ENCODE measurements at places on chromosomes 6 and 20.

GRCh38 chr6:159099276-159099675, 54.5 kb upstream of the TAGAP start:
- DNase-seq, result no peak

GRCh38 chr6:99822741-99823512, 171.1 kb downstream of the MCHR2 start:
- no peak for DNase-seq

- no peak for DNase-seq
Observed at GRCh38 chr6:118886641-118887040, 7.3 kb upstream of the ASF1A start.

DNA sequence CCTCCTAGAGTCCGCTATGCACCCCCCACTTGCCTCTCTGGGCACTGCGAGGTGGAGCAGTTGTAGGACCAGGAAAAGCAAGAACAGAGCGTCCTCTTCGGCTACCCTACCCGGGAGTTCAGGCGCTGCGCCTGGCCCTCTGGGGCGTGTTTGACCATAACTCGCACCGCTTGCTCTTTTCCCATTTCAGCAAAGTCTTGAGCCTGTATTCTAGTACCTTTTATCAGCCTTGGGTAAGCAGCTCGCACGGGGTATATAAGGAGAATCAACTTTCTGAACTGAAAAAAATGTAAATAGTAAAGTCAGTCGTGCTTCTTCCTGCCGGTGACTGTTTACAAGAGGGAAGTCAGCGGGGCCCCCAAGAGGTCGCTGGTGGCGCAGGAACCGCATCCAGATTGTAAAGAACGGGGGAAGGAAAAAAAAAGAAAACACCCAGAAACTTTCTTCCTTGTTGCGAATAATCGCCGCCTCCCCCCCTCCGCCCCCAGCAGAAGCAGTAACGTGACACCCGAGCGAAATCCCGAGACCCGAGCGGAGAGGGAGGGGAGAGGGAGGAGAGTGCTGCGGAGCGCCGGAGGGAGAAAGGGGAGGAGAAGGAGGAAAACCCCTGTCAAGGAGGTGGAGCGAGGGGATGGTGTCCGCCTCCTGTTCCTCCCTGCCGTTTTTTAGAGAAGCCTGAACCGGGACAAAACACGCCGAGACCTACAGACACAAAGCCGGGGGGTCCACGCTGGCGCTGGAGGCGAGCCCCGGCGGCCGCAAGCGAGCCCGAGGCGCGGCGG, at the start of gene UST:
UST (plus strand) TSS at position 668 of the 782 bp plus-strand sequence. CDS start 401 bp downstream, outside the sequence.
- DNase-seq, result no peak

- no peak for DNase-seq
Observed at GRCh38 chr6:3211681-3212080, 15.8 kb downstream of the TUBB2B start.

DNA sequence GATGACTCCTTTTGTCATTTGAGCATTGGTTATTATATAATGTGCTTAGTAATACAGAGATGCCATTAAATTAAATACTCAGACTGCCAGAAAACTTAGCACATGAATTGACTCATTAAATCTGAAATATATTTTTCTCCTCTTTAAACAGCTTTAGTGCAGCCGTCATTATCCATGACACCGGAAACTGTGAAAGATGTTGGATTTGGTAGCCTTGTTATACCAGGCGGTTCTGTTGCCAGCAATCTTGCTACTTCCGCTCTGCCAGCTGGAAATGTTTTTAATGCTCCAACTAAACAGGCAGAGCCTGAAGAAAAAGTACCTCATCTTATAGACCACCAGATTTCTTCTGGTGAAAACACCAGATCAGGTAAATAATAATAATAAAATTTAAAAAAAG, 97.6 kb downstream of the SCAF8 start:
- DNase-seq, result no peak

DNA sequence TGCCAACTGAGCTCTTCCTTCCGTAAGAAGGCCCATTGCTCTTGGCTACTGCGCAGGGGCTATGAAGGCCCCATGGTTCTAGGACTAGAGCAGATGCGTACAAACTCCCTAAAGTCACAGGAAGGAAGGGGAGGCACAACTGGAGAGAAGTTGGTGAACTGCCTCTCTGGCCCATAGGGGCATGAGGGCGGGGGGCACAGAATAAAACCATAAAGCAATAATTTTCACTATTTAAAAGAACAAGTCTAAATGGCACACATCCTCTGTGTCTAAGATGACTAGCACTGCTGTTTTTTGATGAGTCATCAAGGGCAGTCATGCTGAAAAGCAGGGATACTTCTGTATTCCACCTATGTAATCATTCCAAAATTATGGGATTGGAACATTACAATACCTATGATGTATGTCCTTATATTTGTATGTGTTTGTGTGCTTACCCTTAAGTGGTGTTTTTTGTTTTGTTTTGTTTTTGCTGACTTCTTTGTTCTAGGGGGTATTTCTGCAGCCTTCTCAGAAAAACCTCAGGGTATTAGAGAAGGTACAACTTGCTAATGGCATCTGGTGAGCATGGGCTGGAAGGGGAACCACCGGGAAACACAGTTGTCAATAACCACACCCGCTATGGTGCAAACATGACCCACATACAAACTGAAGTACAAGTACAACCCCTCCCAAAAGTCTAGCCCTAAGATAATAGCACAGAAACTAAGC, 36.9 kb downstream of the B4GALT5 start:
- DNase-seq, result peak; percentile 74

DNA sequence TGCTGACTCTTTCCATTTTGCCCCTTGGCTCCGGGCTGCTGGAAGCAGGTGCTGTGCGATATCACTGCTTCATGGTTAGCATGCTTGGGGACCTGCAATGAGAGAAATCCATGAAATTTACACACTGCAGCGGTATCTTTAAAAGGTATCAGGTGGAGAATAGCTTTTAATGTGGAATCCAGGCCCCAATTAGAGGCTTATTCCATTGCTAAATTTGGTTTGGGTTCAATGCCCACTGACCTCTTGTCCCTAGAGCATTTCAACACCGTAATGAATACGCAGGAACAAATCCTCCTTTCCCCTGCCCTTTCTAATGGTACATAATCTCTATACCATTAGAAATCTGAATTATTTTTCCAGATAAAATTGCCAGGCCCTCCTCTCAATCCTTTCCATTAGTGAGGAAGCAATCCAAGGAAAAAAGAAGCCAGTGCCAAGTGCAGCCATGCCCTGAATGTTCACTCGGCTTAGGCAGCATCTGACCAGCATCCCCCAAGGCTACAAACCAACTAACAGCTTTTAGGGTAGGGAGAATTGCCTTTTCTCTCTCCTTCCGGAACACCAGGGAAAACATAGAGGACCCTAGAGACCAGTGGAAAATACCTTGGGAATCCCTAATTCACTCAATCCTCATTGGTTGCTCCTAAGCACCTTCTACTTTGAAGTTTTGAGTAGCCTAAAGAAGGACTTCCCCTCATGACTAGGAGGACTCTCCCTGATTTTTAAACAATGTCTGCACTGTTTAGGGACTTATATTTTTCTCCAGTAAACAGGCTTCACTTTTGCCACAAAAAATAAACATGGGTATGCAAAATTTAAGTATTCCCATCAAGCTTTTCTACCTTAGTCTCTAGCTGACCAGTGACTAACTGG, 143.1 kb downstream of the QRSL1 start:
- no peak for DNase-seq

DNA sequence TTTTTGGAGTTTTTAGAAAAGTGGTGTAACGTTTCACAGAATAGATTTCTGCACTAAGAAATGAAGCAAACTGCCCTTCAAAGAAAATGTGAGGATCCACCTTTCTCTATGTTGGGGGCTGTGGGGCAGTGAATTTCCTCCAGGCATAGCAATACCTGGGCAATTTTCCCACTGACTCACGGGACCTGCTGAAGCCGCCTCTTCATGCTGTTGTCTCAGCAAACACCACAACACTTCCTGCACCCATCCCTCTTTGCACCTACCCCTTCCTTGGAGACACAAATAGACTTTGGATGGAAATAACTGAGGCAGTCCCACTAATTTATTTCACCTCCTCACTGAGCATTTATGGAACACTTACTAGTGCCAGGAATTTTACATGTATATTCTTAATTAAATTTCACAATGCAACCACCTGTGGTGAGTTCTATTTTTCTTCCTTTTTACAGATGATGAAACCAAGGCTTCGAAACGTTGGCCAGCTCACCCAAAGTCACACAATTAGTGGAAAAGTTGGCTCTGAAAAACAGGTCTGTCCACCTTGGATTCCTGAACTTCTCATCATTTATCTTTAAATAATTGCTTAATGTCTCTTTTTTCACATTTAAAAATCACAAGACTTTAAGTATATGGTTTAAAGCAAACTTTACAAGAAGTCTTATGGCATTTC, 17.2 kb upstream of the ADGRF1 start:
- no peak for DNase-seq

DNA sequence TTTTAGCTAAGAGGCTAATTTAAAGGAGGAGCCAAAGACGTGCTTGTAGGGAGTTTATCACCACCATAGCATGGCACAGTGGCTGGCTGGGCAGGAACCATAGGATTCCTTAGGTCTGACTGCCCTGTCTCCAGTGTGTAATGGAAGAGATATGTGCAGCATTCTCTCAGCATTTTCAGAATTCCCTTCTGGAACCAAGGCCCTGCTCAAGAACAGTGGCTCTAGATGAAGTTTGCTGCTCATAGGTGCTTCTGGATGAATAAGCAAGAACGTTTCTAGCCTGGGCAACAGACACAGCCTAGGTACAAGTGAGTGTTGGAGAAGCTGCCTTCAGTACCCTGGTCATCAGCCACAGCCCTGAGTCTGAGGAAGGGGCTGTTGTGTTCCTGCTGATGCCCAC, 69.1 kb downstream of the LCA5 start:
- no peak for DNase-seq

DNA sequence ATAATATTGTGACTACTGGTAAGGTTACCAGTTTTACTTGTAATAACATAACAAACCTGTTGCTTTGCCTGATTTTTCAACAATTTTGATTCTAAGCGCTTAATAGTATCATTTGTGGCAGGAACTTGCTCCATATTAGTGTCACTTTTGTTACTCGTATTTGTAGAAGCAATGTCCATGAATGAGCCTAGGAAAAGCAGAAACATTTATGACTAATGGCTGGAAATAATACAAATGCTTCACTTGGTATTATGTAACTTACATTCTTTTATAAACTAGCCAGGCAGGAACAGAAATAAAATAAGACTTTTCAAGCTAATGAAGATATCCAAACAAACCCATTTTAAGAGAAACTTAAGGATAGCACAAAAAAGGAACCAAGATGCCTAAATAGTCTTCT, 38.9 kb downstream of the MAP3K7 start:
- DNase-seq, result no peak

- no peak for DNase-seq
Observed at GRCh38 chr20:24721891-24722568, 227.0 kb upstream of the CST7 start.

- no peak for DNase-seq
Observed at GRCh38 chr6:72850040-72850439, 228.2 kb downstream of the KCNQ5 start.

GRCh38 chr6:137637121-137637520, 142.9 kb upstream of the OLIG3 start:
- no peak for DNase-seq

- no peak for DNase-seq
Observed at GRCh38 chr6:64459411-64459944, 823.9 kb downstream of the PHF3 start.

DNA sequence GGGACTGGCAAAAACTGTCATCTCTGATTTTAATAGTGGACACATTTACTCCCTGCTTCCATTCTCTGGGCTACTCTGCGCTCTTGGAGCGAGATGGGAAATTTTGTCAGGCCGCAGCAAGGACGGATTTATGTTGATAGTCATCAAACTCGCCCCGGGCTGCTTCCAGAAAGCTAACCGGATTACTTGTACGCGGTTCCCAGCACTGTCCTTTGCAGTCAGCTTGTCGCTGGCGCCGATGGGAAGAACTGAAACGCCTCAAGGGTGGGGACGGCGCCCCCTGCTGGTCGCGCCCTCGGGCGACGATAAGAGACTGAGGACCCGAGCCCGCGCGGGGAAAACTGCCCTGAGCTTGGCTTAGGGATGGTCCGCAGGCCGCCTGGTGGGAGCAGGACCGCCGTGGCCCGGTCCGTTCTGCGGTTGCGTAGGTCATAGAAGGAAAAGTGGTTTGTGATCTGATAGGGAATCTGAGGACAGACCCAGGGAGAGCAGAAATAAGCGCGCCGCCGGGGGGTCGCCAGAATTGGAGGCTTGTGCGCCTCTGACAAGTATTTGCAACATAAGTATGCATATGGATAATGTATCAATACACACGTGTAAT, 984 bp upstream of the ABT1 start:
- DNase-seq, result peak; percentile 88

- DNase-seq, result no peak
Observed at GRCh38 chr20:10660661-10661060, 13.1 kb downstream of the JAG1 start.

GRCh38 chr6:22295145-22295544, 1.7 kb downstream of the PRL start:
- DNase-seq, result no peak

- no peak for DNase-seq
Observed at GRCh38 chr6:161029195-161029809, 37.7 kb downstream of the MAP3K4 start.

DNA sequence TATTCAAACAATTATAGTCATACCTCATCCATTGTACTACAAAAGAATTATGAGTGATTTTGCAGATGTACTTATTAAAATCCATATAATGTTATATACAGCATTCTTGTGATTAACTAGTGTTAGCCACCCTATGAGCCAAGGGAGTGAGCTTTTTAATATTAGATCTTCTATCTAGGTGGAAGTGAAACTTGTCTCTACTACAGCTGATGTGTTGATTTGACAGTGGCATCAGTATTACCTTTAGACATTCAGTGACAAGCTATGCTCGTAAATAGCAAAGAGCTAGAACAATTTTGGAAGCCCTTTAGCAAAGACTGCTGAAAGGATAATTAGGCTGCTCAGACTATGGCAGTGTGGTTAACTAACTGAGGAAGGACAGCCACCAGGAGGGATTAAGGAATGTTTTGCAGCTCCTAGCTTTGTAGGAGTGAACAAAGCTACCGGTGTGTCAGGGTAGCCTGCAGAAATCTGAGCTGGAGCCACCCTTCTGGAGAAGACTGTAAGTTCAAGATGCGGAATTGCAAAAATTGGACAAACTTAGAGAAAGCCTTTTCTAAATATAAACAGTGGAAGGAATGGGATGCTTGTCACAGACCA, 73.7 kb downstream of the AFG1L start:
- no peak for DNase-seq

GRCh38 chr6:37624606-37625574, 72.8 kb downstream of the MDGA1 start:
- DNase-seq, result no peak

GRCh38 chr20:35368666-35369423, 42.9 kb downstream of the UQCC1 start:
- DNase-seq, result no peak
